ENCODE measurements at places on chromosomes 7 and 10.

GRCh38 chr7:30421647-30422196 is 56.9 kb downstream of the NOD1 start:
- DNase-seq: no peak

- peak; percentile 90 for DNase-seq
Observed at GRCh38 chr10:110918643-110919348, at the start of gene BBIP1. Gene BBIP1, minus strand, starts transcription at chr10:110919180. Its CDS starts 1,023 bp downstream, at chr10:110918157.

- no peak for DNase-seq
Observed at GRCh38 chr7:116284390-116284789, 74.1 kb downstream of the TES start.

DNA sequence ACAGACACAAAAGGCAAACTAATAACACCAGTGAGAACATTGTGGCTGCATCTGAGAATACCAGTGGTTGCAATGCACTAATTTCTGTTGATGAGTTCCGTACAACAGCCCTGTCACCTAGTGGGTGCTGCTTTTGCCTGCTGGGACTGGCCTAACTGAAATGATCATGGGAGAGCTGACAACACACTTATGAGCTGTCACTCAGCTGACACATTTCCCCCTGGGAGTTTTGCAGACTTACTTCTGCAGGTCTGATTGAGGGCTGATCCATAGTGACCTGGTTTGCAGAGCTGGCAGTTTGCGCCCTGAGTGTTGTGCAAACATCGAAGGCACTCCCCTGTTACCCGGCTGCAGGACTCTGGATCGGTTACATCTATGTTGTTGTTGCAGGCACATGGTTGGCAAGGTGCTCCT is 60.6 kb upstream of the LAMB1 start:
- no peak for DNase-seq

DNA sequence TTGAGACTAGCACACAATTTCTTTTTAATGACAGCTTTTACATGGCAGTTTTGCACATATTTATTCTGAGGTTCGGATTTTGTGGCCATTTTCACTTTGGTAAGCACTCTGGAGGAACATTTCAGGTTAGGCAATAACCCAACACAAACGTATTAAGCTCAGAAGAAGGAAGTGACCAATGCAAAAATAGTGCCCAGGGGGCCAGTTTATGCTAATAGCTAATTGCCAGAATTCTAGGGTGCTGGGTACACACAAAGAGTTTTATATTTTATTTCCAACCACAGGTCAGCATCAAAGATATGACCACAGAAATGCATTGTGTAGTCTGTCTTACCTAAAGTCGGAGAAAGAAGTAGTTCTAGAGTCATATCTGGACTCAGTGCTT is 8.4 kb upstream of the AGR2 start:
- no peak for DNase-seq

DNA sequence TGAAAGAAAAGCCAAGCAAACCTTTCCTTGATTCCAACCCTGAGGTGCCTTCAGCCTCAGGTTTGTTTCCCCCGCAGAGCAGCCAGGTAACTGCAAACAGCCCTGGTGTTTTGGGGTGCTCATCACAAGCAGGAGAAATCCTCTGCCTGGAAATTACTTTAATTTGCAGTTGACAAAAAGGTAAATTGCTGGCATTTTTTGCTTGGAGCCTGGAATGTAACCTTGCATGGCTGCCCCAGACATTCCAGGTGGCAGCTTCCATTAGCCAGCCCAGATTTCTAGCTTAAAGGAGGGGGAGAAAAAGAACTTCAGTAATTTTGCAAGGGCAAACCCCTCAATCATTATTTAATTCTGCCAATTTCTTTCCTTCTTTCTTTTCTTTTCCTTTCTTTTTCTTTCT is 194.4 kb downstream of the MYOF start:
- DNase-seq: no peak

GRCh38 chr7:50358041-50358705 is 53.7 kb downstream of the IKZF1 start:
- DNase-seq: no peak

Measured in DMS79 treated with DMSO at 0.1 percent for 48 hours (cell line).